ENCODE measurements at places on chromosomes 1 and 21.

- DNase-seq = no peak
Observed at GRCh38 chr1:117327011-117327410, 40.2 kb upstream of the MAN1A2 start.

DNA sequence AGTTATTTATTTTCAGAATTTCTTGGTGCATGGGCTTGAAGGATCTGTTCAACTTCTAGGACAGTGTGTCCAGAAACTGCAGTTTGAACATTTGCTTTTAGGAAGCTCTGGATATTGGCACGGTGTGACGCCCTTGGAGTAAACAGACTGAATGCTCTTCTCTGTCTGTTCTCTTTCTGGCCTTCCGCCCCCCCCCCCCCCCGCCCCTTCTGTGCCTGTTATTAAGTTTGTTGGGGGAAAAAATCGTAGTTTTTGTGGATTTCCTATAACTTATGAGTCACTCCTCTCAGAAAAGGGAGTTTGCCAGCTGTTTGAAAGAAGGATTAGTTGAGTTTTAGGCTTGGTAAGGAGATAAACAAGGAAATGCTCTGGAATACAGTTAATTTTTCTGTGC, 1.2 kb downstream of the KCTD3 start:
- DNase-seq = no peak

- no peak for DNase-seq
Observed at GRCh38 chr1:181863736-181864135, 197.8 kb downstream of the ZNF648 start.

DNA sequence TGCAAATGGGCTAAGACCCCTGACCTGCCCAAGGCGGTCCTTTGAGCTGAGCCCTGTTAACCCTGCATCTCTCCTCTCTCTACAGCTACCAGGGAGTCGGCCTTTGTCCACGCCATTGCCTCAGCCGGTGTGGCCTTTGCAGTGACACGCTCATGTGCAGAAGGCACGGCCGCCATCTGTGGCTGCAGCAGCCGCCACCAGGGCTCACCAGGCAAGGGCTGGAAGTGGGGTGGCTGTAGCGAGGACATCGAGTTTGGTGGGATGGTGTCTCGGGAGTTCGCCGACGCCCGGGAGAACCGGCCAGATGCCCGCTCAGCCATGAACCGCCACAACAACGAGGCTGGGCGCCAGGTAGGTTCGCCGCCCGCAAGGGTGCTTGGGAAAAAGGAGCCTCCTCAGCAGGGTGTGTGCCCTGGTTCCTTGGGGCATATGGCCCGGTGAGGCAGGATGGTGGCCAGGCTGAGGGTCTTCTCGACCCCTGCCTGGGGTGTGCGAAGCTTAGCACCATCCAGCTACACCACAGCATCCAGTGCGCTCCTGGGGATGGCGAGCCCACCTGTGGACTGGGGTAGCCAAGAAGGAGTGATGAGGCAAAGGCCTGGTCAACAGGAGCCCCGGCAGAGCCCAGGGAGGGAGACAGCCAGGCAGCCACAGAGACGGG, 31.8 kb upstream of the ARF1 start:
- no peak for DNase-seq

DNA sequence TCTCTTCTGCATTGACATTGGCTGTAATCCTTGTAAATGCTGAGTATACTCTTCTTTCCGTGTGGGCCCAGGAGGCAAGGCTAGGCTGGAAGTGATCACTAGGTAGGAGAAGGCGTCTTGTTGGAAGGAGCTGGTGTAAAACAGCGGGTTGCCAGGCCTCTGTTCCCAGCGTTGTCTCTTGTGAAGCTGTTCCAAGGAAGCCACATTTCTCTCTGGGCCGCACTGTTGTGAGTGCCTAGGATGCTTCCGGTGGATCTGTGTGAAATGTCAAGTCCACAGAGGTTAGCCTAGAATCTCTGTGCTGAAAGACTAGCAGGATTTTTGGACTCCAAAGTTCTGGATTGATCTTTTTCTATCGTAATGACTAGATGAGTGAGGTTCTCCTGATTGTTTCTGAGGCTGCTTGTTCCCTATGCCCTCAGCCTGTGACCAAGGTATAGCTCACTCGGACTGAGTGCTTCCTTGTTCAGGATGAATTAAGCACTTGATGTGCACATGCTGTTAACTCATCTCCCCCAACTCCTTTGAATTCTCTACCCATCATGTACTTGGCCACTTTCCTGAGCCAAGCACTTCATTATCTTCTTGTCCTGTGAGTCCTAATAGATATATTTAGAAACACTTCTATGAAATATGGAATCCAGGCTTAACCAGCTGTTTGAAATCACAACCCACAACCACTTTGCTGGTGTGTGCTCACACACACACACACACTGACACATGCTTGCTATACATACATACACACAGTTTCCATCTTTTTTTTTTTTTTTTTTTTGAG, 63.3 kb downstream of the PBX1 start:
- no peak for DNase-seq

DNA sequence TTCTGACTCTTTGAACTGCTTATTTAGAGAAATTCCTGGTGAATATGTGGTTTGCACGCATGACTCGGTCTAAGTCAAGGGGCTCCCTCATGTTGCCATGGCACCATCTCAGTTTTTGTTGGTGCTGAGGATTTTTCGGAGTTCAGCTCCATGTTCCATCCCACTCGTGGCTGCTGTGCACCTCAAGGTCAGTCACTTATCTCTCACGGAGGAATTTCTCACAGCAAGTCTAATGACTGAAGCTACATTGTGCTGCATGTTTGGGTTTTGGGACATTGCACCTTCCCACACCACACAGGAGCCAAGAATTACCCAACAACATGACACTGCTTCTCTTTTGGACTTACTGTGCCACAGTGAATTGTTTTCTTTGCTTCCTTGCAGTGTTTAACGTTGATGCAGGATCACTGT, 269.9 kb downstream of the NCAM2 start:
- DNase-seq = no peak

DNA sequence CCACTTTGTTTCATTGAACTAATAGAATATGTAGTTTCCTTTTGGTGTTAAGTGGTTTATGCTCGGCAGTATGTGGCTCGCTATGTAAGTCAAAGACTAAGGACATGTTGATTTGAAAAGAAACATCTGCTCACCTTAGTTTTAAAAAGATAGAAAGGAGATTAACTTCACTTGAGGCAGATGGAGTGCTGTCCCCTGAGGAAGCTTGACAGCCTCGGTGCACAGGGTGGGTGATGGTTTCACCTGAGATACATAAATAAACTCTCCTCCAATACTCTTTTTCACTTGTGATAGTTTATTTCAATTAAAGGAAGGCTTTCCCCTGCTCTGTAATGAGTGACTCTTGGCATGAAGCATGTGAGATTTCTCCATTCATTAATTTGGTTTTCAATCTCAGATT, 70.8 kb upstream of the FMN2 start:
- DNase-seq = no peak

GRCh38 chr1:152001631-152002584, 8.2 kb upstream of the S100A10 start:
- peak; percentile 70 for DNase-seq

- DNase-seq = no peak
Observed at GRCh38 chr1:94056996-94057395, 64.0 kb downstream of the ABCA4 start.

DNA sequence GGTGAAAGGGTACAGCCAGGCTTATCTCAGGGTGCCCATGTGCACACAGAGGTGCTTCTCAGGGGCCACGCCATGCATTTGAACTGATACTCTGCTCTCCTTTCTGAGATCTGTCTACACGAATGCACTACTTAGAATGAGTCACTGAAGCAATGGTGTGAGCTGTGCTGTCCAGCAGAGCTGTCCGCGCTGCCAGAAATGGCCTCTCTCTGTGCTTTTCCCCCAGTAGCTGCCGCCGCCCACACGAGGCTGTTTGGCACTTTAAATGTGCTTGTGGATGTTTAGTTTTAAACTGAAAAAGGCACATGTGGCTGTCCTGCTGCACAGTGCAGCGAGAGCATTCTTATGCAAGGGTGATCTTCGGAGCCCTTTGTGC, 87.1 kb upstream of the COL6A1 start:
- no peak for DNase-seq

GRCh38 chr1:87515781-87516180, 187.1 kb downstream of the LMO4 start:
- DNase-seq = no peak

DNA sequence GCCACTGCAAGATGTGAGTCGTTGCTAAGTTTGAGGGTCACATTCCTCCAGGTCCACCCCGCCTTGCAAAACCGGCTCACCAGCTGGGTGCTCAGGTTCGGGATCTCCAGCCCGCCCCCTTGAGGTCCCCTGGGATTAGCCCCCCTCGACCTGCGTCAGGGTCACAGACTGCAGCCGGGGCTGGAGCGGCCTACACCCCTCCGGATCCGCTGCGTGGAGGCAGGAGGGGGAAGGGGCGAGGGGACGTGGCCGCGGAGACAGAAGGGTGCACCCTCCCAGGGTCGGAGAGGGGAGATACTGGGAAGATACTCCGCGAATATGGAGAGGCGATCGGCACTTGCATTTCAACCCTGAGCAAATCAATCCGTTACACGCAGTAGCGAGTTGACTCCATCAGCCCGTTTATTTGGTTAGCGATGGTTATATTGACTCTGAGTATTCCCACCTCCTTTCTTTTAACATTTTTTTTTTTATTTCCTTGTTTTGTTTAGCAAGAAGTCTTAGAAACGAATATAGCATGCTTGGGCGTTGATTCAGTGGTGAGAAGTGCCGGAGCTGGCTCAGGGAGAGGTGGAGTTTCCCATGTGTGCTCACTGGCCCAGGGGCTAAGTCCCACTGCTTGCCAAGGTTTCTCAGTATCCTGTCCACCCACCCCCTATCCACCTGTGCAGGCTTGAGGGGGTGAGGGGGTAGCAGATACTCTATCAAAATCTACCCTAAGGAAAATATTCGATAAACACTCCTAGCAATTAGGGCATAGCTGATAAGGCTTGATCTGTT, 997 bp downstream of the IFNAR2 start:
- no peak for DNase-seq

GRCh38 chr1:31567956-31568570, 8.3 kb upstream of the TINAGL1 start:
- no peak for DNase-seq

DNA sequence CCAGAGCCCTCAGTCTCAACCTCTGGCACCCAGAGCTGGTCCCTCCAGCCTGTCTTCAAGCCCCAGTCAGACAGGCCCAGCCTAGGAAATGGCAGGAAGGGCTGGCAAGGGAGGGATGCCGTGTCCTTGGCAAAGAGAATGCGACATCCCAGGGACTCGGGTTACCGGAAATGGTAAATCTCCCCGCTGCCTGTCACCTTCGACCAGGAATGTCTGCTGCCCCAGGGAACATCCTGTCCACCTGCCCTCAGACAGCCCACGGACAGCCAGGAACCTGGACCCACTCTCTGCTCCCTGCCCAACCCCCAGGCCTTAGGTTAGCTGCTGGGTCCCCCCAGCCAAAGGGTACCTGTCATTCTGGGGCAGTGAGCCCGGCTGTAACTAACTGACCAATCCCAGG, 23.9 kb downstream of the HSPG2 start:
- DNase-seq = no peak

DNA sequence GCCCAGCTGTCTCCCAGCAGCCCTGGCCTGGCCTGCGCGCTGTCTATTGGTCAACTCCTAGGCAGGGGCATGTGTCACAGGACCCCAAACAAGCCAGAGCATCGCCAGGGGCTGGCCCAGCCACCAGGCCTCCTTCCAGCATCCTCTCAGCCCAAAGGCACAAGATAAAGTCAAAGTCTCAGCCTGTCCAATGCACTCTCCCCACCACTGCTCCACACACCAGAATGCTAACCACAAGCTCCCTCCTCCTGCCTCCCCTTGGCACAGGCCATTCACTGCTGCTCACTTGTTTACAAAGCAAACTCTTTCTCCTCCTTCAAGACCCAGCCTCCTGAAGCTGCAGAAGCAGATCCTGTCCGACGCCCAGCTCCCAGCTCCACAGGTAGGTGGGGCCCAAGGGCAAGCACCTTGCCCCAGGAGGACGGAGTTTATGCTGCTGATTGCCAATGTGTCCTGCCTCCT, 133.4 kb downstream of the DMRTB1 start:
- DNase-seq = no peak

- no peak for DNase-seq
Observed at GRCh38 chr1:84410328-84411095, 12.2 kb downstream of the DNASE2B start.

GRCh38 chr1:246134789-246135188, 372.3 kb downstream of the SMYD3 start:
- DNase-seq = no peak

DNA sequence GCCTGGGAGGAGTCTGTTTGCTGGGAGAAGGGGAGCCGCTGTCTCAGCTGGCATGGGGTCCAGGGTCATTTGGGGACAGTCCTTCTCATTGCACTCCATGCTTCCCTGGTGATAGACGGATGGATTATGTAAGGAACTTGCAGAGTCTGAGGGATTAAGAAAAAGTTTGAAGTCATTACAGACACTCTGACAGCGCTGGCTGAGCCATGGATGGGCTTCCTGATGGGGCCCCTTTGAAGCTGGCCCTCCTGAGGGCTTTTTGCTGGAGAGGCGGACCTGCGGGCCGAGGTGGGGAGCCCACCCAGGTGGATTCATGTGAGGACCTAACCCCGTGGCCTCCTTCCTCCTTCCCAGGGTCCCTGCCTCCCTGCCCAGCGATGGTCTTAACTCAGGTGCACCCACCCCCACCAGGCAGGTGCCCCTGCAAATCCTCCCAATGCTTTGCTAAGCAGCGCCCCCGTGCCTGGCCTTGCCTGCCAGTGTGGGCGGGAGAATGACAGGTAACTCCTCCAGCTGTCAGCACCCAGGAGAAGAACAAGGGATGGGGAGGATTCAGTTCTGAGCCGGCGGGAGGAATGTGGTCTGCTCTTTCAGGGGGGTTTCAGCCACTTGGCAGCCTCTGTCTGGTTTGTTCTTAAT, 24.2 kb upstream of the C1orf174 start:
- DNase-seq = no peak

- no peak for DNase-seq
Observed at GRCh38 chr1:62381831-62382657, 54.8 kb upstream of the USP1 start.

- DNase-seq = no peak
Observed at GRCh38 chr1:30770150-30770549, 12.6 kb upstream of the LAPTM5 start.

GRCh38 chr21:43740497-43741156, 21.7 kb downstream of the PDXK start:
- DNase-seq = no peak
